ENCODE measurements at places on chromosomes 13 and 19.

DNA sequence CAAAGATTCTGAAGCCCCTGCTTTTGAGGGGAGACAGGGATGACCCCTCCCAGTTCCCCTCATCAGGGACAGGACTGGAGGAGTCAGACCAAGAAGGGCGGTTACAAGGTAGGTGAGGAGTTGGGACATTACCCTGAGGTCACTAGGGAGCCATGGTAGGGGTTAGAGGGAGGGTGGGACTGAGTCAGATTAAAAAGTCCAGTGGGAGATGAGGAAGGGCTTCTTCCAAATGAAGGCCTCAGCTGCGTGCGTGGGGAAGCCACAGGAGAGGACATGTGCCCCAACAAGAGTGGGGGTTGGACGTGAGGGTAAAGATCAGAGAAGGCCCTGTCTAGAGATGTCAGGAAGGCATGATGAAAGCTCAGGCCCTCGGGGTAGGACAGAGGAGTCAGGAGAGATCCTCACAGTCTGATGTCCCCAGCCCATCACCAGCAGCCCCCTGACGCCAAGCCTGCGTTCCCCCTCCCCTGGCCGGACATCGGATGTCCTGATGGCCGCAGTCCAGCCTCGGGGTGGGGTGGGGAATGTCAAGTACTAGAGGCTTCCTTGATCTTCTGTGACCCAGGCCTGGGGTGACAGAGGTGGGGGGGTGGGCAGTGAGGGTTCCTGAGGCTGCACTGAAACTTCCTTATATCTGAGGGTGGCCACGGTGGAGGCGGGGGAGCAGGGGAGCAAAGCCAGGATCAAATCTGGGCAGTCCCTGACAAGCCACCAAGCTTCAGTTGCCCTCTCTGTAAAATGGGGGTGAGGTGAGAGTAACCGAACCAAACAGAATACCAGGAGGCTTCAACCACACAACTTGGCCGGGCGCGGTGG, 6.5 kb upstream of the MFSD12 start:
- no peak for DNase-seq

DNA sequence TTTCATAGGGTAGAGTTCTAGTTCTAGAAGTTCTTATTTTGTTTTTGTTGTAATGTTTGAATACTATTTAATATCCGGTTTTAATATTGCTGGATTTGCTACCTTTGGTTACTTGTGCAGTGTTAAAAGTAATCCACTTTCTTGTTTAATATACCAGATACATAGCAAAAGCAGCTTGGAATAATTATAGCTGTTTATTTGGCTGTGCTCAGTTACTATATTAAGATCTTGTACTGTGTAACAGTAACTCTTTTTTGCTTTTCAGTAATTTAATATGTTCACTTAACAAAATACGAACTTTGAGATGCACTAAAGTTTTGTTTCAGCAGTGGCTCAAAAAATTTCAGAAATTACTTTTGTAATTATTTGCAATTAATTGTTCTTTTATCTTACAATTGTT, 50.9 kb downstream of the AKAP11 start:
- DNase-seq: no peak

- DNase-seq: no peak
These were observed 4.8 kb downstream of the TSKS start for GRCh38 chr19:49758292-49758691.

DNA sequence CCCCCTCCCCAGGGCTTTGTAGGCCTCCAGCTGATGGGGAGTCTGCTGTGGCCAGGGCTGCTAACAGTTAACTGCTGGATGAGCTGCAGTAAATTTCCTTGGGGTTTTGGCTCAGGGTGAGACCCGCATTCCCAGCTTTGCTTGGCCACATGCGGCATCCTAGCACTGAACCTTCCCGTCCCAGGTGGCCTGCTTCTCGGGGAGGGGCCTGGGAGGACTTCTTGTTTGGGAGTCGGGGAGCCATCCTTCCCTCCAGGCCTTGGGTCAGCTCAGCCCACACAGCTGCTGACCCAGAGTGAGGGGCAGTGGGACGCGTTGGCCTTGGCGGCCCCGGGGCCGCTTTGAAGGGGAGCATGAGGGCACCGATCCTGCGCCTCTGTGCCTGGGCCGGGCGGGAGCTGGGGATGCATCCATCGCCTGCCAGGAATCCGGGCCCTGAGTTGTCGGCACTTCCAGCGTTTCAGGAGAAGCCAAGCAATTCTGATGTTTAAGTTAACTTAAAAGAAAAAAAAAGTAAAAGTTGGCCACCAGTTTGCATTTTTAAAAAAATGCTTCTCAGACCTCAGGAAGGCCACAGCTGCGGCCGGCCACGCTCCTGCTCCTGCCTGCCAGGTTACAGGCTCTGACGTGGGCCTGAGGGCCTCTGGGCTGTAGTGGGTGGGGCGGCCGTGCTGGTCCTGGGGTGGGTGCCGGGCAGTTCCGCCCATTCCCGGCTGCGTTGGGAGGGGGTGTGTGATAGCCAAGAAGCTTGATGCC, 27.7 kb downstream of the CRTC1 start:
- no peak for DNase-seq

- DNase-seq: no peak
These were observed 18.1 kb downstream of the RCBTB2 start for GRCh38 chr13:48514793-48515192.

DNA sequence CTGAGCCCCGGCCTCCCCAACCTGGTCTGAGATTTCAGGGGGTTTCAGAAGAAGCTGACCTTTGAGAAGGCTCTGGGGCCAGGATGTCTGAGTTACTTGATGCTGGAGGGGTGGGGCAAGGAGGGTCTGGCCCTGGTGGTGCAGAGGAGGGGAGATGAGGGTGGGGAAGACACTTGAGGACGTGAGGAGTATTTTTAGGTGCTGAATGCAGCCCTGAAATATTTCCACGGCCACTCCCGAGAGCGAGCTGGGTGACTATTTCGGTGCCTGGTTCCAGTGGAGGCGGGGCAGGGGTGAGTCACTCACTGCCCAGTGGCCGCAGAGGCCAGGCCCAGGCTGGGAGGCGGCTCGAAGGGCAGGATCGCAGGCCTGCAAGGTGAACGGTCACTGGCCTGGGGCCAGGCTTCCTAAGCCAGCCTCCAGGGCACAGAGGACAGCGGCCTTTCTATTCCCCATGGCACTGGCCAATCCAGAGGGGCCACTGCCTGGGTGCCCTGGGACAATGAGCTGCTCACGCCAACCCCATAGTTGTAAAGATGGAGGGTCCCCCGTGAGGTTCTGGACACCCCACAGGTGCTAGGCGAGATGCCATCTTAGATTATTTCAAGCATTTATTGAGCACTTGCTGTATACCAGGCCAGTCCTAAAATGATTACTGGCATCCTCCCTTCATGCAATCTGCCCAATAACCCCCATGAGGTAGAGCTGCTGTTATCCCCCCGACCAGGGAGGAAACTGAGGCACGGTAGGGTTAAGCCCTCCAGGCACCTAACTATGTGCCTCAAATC, 19.7 kb upstream of the JUND start:
- no peak for DNase-seq

DNA sequence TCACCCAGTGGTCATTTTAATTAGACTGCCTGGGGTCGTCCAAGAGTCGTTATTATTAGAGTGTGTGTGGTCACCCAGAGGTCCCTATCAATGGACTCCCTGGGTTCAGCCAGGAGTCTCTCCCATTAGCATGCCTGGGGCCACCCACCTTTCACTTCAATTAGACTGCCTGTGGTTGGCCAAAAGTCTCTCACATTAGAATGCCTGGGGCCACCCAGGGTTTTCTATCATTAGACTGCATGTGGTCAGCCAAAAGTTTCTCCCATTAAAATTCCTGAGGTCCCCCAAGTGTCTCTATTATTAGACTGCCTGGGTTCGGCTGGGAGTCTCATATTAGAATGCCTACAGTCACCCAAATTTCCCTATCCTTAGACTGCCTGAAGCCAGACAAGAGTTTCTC, 1472.6 kb downstream of the UQCRFS1 start:
- DNase-seq: no peak

DNA sequence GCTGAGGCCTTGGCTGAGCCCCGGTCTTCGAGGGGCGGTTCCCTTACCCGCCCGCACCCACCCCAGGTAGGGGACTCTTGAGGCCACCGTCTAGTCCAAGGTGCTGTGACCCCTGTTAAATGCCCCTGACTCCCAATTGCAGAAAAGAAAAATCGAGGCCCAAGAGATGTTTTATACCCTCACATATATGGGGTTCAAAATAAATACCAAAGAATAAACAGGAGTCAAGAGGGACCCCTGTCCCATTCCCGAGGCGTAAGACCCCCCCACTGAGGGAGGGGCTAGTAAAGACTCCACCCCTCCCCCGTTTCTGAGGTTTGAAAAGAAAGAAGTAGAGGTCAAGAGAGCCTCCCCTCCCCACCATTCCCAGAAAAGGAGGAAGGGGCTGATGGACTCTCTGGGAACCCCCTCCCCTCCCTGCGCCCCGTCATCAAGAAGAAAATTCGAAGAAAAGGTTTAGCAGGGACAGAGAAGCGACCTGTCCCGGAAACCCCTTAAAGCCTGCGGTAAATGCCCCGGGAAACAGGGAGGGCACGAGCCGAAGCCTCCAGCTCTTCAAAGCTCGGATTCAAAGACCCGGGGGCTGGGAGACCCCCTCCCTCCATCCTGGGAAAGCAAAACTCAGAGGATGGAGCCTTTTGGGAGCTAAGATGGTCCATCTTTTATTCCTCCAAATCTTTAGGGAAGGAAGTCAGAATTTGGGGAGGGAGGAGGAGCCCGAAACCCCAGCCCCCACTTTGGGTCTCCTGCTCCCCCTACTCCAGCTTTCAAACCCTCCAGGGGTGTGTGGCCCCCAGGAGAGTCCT, 755 bp upstream of the RAB3A start:
- peak; percentile 59 for DNase-seq

- no peak for DNase-seq
These were observed 15.6 kb downstream of the TLE6 start for GRCh38 chr19:2992958-2993357.

DNA sequence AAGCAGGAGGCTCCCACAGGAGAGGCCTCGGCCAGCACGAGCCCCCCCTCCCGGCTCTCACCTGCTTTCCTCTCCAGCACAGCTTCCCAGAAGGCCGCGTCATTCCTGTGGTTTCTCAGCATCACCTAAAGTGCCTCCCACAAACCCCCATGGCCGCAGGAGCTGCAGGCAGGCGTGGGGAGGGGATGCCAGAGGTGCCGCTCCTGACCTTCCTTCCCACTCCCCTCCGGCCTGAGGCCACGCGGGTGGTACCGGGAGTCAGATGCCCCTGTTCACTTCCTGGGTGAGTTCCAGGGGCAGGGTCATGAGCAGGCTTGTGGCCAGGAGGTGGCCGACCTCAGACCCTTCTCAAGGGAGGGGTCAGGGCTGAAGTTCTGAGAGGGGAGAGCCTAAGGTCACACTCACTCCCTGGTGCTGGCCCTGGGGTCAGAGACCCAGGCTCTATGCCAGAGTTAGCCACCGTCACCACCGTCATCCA, 14.4 kb upstream of the NPAS1 start:
- no peak for DNase-seq

DNA sequence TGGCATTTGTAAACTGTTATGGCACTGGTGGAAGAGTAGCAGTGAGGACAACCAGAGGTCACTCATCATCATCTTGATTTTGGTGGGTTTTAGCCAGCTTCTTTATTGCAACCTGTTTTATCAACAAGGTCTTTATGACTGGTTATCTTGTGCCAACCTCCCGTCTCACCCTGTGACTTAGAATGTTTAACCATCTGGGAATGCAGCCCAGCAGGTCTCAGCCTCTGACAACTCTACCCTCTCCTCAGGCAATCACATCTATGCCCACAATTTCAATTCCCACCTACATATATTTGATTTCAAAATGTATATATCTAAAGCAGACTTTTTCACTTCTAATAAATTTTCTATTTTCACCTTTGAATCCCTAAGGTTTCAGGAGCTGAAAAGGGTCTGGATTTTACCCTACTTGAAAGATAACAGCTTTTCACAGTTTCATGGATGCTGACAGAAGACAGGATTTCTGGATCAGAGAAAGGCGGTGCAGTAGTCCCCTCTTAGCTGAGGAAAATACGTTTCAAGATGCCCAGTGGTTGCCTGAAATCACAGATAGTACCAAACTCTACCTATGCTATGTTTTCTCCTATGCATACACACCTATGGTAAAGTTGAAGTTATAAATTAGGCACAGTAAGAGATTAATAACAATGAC, 1171.8 kb downstream of the DIAPH3 start:
- no peak for DNase-seq

GRCh38 chr13:48902368-48902767, 73.3 kb upstream of the FNDC3A start:
- DNase-seq: no peak

GRCh38 chr13:56338421-56338820, 802.3 kb upstream of the PRR20A start:
- DNase-seq: no peak

DNA sequence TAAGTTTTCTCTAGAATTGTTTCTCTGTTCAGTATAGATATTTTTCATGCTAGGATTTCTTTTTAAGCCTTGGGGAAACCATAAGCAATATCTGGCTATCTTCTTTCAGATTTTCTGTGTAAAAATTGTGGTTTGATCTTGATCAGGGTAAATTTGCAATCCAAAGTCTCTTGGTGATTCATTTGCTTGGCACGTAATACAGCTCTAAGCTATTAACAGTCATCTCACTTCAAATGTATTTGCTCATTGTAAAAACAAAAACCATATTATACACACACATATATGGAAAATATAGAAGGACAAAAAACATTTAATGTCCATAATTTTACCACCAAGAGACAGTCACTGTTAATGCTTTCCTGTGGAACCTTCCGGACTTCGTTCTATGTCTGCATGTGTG, 191.0 kb downstream of the SHISA2 start:
- DNase-seq: no peak

DNA sequence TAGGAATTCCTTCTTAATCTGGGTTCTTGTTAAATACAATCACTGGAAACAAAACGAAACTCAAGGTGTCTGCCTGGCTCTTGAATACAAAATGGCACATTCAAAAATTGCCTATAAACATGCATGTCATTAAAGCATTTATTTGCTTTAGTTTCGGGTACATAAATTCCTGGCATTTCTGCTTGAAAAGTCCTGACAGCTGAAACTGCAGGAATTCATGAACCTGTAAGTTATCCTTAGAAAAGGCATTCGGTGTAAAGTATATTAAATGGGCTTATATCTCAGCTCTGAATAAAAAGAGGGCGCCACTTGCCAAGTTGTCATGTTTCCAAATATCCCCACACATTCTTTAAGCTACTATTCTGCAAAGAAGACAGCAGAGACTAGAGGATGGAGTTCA, 32.9 kb downstream of the RXFP2 start:
- DNase-seq: no peak

GRCh38 chr13:99281811-99282263, 23.7 kb upstream of the GPR18 start:
- DNase-seq: peak; percentile 73

- DNase-seq: peak; percentile 49
These were observed 16.5 kb upstream of the FOSB start for GRCh38 chr19:45451131-45451849.

DNA sequence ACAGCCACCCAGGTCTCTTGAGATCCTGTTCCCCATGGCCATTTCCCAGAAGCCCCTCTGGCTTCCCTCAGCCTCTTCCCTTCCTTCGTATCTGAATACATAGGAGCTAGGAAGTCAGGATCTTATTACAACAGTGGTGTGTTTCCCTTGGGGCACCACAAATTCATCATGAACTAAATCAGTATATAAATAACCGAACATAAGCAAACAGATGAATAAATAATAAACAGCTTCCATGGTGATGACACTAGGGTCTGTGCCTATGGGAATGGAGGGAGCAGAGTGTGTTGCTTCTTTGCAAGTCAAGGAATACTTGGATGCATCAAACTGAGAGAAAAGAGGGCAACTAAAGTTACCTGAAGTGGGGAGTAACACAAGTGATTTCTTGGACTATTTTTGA, 527.6 kb downstream of the LMO7 start:
- DNase-seq: no peak
